Smooth muscle cell of bladder (primary cell): ENCODE measurements at places on chromosomes 16 and 17. TPM values are rescaled to one million over a fixed set of nuclear protein-coding genes. Genes with fewer than 3 reads are reported as not detected.

Gene KRTAP4-9
- not detected in 2 replicates for total RNA-seq

Gene MEOX1
- under 0.01 and 0.09 TPM in 2 replicates for total RNA-seq

Gene CSF3
- 0.37 and 0.71 TPM in 2 replicates for total RNA-seq

Gene CD19
- not detected in 2 replicates for total RNA-seq

Gene SLC16A5
- total RNA-seq: 6.1 and 11.0 TPM in 2 replicates

Gene WIPI1
- total RNA-seq: 327 and 332 TPM in 2 replicates

Gene DPEP2
- total RNA-seq: not detected in 2 replicates

Gene CRYBA1
- total RNA-seq: not detected in 2 replicates

Gene RFFL
- 5.9 and 6.1 TPM in 2 replicates for total RNA-seq

Gene NPW
- 0.18 and 0.43 TPM in 2 replicates for total RNA-seq

Gene RABEP2
- total RNA-seq: 24.7 and 28.2 TPM in 2 replicates

Gene TLCD1
- 4.3 and 7.5 TPM in 2 replicates for total RNA-seq

Gene PRSS27
- total RNA-seq: 0.57 and 0.74 TPM in 2 replicates

Gene FBXO39
- under 0.01 and 0.14 TPM in 2 replicates for total RNA-seq

Gene HEATR9
- total RNA-seq: not detected in 2 replicates

Gene TSNAXIP1
- 0.57 and 1.2 TPM in 2 replicates for total RNA-seq

Gene ITGAD
- not detected in 2 replicates for total RNA-seq

Gene RAMP2
- total RNA-seq: 0.09 and 0.14 TPM in 2 replicates

Gene TBC1D3G
- total RNA-seq: not detected in 2 replicates

Gene KRT15
- total RNA-seq: 0.43 and 0.74 TPM in 2 replicates

Gene PDIA2
- total RNA-seq: 0.37 TPM in 1 of 2 replicates, not detected in the other

Gene CDK5R1
- 0.28 and 0.55 TPM in 2 replicates for total RNA-seq
